Cerebellum (tissue), 4 donors: ENCODE measurements at places on chromosomes 7 and 10.

DNA sequence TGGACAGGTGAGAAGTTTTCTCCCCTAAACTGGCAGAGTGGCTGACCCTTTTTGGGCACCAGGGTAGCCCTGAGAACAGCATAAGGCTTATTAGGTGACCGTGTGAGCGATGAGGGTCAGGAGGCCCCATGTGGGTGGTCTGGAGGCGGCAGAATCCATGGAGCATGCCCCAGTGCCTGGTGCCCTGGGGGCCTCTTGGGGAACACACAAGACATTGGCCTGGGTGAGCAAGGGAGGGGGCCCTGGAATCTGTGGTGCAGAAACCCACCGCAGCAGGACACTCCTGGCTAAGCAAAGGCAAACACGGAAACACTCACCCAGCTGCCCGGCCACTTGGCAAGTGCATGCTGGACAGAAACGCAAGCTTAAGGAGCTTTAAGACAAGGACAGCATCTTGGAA is 29.5 kb downstream of the YKT6 start:
- DNase-seq, result no peak

DNA sequence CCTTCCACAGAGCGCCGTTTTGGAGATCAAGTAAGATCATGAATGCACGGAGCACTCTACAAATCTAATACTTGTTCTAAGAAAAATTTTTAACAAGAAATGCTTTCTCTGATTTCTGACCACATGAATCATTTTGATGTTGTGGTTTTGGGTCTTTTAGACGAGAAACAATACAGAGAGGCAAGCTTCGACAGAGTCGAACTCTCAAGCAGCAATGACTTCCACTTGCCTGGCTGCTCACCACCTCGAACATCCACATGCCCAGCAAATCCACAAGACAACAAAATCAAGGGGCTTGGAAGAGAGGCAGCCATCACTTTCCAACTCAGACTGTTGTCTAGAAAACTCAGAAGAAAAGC is 69.4 kb upstream of the GSDME start:
- no peak for DNase-seq

GRCh38 chr10:73039635-73040034 is 57.0 kb downstream of the P4HA1 start:
- DNase-seq, result no peak

- DNase-seq, result no peak
Observed at GRCh38 chr7:24199978-24200377, 84.0 kb upstream of the NPY start.

DNA sequence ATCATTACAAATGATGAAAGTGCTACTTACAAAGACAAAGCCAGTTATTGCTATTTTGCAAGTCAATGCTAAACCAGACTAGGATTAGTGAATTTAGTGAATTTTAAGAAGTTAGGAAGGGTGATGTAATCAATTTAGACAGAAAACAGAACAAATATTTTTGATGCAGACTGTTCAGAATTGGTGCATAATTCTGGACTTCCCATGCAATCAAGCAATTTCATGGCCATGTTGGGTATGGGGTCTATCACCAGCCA is 85.4 kb downstream of the CH25H start:
- no peak for DNase-seq

GRCh38 chr10:71671994-71672946 is 47.3 kb downstream of the C10orf105 start:
- no peak for DNase-seq
